ENCODE measurements at places on chromosomes 3 and 15. TPM values are rescaled to one million over a fixed set of nuclear protein-coding genes. Genes with fewer than 3 reads are reported as not detected.

The CHL1 gene
- 46.5 TPM for total RNA-seq

GRCh38 chr3:144921710-144922109 lies 950.1 kb downstream of the DIPK2A start:
- no peak for DNase-seq

The CCR3 gene
- not detected for total RNA-seq

The MAGEL2 gene
- 0.26 TPM for total RNA-seq

GRCh38 chr3:97111244-97111643 lies 296.9 kb downstream of the EPHA6 start:
- no peak for DNase-seq

Data from esophagus muscularis mucosa (tissue), 4 donors.